ENCODE measurements at places on chromosomes 7 and 10.

GRCh38 chr10:70232155-70232858 lies 922 bp downstream of the PPA1 start:
- peak; percentile 75 for DNase-seq

- no peak for DNase-seq
Observed at GRCh38 chr10:19815731-19816410, 361 bp upstream of the PLXDC2 start.

DNA sequence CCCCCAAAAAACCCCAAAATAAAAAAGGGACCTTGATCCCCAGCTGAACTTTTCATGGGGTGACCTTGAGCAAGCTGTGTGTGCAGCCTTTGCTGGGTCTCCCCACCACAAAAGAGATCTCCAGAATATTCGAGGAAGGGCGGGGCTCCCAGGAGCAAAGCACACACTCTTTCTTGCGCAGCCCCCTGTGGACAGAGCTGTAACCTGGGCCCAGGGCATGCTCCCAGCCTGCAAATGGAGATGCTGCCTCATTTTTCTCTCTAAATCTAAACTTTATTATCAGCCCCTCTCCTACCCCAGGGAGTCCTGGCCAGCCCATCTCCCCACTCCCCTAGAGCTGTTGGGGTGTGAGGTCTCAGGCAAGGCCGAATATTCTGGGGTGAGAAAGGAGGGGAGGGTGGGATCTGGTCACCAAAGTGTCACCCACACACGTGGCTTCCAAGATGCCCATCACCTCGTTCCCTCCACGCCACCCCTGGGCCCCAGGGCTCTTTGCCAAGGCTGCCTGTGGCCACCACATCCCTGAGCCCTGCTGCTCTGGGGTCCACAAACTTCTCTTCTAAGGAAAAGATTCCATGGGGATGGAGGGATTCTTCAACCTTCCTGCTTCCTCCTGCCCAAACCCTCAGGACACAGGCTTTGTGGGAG lies 1.7 kb upstream of the CALML3 start:
- no peak for DNase-seq

- DNase-seq, result no peak
Observed at GRCh38 chr7:151662251-151662826, 142.6 kb upstream of the RHEB start.

DNA sequence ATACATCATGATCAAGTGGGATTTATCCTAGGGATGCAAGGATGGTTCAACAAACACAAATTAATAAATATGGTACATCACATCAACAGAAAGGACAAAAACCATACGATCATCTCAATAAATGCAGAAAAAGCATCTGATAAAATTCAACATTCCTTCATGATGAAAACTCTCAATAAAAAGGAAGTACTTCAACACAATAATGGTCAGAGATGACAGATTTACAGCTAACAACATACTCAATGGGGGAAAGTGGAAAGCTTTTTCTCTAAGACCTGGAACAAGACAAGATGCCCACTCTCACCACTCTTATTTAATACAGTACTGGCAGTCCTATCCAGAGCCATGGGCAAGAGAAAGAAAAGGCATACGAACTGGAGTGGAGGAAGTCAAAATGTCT lies 39.9 kb upstream of the PRR15 start:
- DNase-seq, result no peak

DNA sequence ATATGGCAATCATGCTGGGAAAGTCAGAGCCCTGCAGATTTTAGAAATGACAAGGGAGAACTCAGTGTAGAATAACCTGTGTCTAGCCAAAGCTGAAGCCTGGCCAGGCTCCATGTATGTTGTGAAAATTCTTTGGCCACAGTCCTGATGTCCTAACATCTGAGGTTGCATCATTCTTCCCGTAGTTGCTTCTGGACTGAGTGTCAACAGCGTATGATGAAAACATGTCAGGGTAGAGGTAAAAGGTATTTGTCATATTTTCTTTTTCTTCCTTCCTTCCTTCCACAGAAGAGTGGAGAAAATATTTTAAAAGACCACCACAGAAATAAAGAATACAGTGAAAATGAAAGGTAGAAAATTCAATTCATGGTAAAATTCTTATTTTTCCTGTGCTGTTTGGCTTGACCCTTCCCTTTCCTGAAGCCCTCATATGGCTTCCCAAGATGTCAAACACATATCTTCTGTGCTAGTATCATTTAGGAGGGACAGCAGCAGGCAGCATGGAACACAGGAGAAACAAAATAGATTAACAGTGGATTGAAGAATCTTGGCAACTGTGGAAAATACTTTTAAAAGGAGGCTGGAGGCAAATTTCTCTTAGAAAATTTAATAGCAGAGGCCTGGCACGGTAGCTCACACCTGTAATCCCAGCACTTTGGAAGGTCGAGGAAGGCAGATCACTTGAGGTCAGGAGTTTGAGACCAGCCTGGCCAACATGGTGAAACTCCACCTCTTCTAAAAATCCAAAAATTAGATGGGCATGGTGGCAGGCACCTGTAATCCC lies 18.9 kb upstream of the NRBF2 start:
- DNase-seq, result no peak

DNA sequence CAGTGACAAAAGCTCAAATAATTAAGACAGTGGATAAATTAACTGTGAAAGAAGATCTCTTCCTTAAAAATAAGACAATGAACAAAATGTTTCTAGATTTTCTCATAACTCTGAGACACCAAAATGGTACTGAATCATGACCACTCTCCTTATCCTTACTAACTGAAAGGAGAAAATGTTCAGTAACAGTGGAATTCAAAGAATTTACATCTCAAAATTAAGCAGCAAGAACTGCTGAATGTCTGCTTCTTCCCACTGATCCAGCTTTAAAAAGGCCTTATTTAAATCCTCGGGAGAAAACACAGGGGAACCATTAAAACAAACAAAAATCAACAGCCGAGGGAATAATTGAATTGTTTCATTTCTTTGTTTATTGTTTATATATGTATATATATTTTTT lies 27.3 kb upstream of the PLXDC2 start:
- DNase-seq, result no peak

GRCh38 chr10:18880530-18880929 lies 168.1 kb upstream of the MALRD1 start:
- no peak for DNase-seq

GRCh38 chr10:72086466-72087391 lies 1.6 kb downstream of the SPOCK2 start:
- no peak for DNase-seq

DNA sequence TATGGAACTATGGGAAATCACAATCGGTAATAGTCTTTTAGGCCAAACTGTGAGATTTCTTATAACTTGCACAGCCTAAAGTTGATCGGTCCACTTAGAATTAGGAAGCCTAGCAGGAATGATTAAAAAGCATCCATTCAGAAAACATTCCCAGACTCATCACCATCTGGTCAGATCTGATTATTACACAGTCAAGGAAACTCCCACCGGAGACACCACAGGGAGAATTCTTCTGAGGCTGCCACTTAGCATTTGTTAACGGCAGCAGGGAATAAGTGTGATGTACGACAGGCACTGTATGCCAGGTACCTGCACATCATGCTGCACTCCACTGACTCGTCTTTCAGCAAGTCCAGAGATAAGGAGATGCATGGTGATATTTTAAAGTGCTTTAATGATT lies 227.6 kb upstream of the STEAP1 start:
- DNase-seq, result no peak

- no peak for DNase-seq
Observed at GRCh38 chr7:112174192-112174591, 32.0 kb downstream of the DOCK4 start.

DNA sequence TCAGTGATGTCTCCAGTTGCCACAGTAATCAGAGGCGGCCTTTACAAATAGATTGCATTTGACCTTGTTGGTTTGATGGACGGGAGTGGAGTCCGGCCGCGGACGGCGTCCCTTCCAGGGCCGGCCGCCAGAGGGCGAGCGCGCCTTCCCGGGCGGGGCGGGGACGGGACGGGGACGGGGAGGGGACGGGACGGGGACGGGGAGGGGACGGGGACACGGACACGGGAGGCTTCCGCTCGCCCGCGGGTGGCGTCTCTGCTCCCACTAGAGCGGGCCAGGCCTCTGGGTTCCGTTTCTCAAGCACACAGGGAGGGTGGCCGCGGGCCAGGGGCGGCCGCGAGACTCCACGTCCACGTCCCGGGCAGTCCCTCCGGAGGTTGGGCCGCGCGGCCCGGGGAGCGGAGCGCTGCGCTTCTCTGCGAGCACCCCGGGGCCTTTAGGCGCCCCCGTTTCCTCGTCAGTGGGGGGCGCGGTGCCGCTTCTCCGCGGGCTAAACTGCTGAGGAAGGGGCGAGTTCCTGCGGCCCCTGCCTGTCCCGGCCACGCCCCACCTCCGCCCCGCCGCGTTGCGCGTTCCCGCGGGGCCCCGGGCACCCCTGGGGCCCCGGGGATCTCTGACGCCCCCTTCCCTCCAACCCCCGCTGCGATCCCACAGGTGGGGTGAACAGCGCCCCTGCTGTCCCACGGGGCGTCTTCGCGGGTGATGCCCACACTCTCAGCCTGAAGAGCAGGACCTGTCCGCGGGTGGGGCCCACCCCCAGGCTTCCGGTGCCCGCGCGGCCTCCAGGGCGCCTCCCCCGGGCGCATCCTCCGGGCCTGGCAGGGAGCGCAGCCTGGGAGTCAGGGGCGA lies 84.2 kb upstream of the MKI67 start:
- DNase-seq, result no peak

- no peak for DNase-seq
Observed at GRCh38 chr10:101319241-101319915, 34.6 kb upstream of the BTRC start.

DNA sequence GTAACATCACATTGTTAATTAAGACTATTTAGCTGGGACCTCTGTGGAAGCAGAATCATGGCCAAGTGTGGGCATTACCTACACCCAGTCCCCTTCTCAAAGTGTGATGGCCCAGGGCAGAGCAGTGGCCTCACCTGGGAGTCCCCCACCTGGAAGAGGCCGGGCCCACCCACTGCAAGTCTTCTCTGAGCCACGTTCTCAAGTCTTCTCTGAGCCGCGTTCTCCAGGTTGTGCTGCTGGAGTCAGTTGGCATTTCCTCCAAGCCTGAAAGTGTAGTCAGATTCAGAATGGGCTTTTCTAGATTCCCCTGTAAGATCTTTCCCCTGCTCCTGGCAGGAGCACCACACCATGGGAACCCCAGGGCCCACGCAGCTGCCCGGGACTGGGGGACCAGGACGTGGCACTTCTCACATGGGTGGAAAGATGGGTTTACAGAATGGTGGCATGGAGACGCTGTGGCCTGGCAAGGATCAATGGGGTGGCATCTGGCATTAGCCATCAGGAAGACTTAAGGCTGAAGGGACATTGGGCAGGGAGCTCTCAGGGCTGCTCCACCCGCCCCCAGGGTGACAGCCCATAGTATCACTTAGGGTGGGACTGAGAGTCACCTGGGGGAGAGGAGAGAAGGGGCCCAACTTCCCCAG lies 68.0 kb downstream of the MKI67 start:
- no peak for DNase-seq

GRCh38 chr10:128487517-128487916 lies 361.3 kb upstream of the MKI67 start:
- DNase-seq, result no peak

- no peak for DNase-seq
Observed at GRCh38 chr7:96921231-96921630, 84.1 kb upstream of the DLX6 start.

Data from RKO (cell line).